Transverse colon (tissue), 4 donors: ENCODE measurements at places on chromosomes 3 and 15.

DNA sequence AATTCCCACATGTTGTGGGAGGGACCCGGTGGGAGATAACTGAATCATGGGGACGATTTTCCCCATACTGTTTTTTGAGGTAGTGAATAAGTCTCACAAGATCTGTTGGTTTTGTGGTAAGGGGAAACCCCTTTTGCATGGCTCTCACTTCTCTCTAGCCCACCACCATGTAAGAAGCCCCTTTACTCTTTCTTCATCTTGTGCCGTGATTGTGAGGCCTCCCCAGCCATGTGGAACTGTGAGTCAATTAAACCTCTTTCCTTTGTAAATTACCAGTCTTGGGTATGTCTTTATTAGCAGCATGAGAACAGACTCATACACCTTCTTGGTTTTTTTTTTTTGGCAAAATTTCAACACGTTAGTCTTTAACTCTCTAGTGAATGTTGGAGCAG is 18.1 kb downstream of the ARL8B start:
- no peak for DNase-seq

- DNase-seq: no peak
Observed at GRCh38 chr15:66524838-66525237, 19.7 kb downstream of the ZWILCH start.

- DNase-seq: no peak
Observed at GRCh38 chr3:188605231-188605630, 451.3 kb downstream of the LPP start.

DNA sequence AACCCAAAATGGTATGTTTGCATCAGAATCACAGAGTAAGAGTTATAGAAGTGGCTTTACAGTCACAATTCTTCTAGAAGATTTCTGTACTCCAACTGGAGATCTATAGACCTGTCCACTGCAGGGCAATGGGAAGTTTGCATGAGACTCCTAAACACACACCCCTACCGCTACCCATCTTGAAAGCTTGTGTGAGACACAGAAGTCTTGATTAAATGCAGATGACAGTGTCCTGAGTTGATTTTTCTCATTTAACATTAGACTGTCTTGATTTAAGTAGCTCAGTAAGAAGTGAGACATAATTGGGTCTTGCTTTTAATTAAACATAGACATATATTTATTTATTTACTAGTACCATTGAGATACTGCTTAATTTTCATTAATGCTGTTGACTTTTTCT is 54.4 kb downstream of the CD47 start:
- DNase-seq: no peak

GRCh38 chr3:21894459-21895340 is 143.7 kb upstream of the ZNF385D start:
- no peak for DNase-seq

DNA sequence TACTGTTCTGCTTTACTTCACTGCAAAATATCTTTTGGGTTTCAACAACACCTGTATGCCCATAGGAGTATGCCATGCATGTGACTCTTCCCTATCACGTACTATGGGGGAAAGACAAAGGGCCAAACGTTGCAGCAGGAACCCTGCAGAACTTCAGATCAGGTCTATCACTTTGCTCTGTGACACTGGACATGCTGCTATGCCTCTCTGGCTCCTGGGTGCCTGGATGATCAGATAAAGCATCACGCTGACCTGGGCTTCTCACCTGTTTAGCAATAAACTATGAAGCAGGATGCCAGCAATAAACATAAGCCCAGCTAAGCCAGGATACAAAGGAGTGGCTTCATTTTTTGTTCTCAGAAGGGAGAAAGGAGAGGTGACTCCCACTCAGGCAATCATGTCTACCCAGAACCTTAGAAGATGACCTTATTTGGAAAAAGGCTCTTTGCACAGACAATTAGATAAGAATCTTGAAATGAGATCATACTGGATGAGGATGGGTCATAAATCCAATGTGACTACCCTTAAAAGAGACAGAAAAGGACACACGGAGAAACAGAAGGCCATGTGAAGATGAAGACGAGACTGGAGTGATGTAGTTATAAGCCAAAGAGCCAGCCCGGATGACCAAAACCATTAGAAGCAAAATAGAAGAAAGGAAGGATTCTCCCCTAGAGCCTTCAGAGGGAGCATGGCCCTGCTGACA is 19.3 kb downstream of the POMGNT2 start:
- no peak for DNase-seq

- DNase-seq: no peak
Observed at GRCh38 chr3:12155828-12156227, 2.9 kb downstream of the TIMP4 start.

- DNase-seq: no peak
Observed at GRCh38 chr3:48832684-48833083, 15.0 kb downstream of the PRKAR2A start.

DNA sequence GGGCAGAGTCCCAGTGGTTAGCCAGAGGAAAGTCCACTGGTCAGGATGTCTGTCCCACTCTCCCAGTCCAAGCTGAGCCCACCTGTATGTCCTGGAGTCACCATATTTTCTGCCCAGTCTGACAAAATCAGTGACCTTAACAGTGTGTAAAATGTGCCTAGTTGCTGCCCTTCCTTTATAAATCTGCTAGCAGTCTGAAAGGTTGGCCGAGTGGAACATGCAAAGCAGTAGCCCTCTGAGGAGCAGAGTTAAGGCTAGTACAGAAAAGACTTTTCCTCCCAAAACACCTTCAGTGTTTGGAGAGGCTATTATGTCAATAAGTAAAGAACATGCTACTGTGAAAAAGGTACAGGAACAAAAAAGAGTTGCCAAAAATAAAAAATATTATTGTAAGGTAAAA is 15.3 kb downstream of the TTC21A start:
- no peak for DNase-seq

- DNase-seq: no peak
Observed at GRCh38 chr15:100466073-100466472, 62.7 kb downstream of the CERS3 start.

DNA sequence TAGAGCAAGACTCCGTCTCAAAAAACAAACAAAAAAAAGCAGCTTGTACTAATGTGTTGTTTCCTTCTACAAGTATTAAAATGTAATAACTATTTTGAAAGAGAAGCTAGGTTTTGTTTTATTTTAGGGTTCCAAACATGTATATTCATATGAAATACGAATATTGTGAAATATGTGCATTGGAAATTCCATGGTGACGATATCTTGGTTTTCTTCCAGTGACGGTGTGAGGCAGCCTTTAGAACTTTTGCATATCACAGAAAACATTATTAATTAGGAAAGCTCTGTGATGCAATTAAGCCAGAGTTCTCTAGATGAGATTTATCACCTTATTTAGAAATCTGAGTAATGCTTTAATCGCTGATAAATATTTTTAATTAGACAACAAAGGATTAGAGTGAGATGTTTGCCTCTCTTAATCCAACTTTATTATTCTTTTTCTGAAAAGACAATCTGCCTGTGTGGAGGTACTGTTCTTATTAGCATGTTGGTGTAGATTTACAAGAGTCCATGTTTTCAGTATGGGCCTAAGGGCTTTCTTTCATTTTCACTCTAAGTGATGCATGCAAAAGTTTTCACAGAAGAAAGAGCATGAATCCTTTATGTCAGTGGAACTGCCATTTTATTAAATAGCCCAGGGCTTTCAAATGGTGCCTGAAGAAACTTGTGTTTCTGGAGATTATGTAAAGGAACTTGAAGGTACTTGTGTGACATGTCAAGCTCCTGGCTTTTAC is 37.7 kb upstream of the SAMMSON start:
- DNase-seq: no peak

DNA sequence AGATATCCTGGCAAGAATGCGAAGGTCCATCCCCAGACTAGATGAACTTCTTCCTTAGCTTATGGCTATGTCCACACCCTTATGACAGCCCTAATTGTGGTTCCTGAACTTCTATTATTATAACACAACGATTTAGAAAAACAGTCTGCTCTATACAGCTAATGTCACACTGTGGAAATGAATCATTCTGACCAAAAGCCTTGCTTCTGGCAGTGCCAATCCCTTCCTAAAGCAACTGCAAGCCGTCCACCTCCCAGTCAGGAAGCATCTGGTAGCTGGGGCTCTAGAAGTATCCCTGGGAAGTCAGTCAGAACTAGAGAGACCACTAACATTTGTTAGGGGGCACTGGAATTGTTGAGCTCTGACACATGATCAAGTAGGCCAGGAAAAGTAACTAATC is 45.0 kb downstream of the MYO5A start:
- no peak for DNase-seq

GRCh38 chr3:187852842-187853730 is 107.8 kb upstream of the BCL6 start:
- peak; percentile 19 for DNase-seq

GRCh38 chr15:84917452-84917851 is 33.0 kb downstream of the SLC28A1 start:
- DNase-seq: no peak

- DNase-seq: no peak
Observed at GRCh38 chr15:58298879-58299850, 132.6 kb upstream of the LIPC start.

DNA sequence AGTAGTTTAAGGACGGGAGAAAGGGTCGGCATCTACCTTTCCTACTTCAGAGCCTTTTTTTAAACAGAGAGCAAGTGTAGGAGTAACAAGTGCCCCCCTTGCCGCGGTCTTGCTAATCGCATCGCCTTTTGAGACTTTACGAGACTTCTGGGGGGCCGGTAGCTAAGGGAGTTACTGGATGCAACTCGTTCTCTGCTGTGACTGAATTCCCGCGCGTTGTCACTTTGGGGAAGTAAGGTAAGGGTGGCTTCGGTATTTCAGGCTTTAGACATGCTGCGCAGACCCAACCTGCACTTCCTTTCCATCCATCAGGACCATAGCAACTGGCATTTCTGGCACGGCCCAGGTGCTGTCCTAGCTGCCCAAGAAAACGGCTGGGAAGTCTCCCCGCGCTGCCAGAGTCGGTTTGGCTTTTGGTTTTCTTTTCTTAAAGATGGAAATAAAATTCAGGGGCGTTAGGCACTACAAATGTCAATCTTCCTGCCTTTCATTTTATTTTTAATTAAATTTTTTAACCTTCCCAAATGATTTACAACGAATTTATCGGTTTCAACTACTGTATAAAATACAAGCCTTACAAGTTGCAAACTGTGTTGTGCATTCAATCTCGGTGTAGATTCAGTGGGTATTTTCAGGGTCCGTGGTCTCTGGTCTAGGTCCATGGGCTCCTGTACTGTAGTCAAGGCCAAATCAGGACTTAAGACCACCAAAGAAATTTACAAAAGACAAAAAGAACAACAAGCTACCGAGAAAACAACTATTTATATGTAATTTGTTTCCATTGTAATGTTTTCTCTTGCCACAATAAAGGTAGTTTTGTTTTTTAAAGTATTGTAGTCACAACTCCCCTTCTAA is 3.5 kb downstream of the MECOM start:
- DNase-seq: no peak

- DNase-seq: no peak
Observed at GRCh38 chr3:23421811-23422516, 218.8 kb downstream of the UBE2E2 start.

GRCh38 chr3:52472239-52473000 is 17.0 kb downstream of the NISCH start:
- no peak for DNase-seq

- DNase-seq: no peak
Observed at GRCh38 chr15:29138260-29138659, 131.4 kb downstream of the NSMCE3 start.

GRCh38 chr15:45796433-45796832 is 161.6 kb downstream of the SQOR start:
- peak; percentile 23 for DNase-seq

- DNase-seq: no peak
Observed at GRCh38 chr3:146187334-146187950, 26.5 kb upstream of the PLOD2 start.

GRCh38 chr3:112074616-112075497 is 11.3 kb upstream of the C3orf52 start:
- DNase-seq: peak; percentile 60

- no peak for DNase-seq
Observed at GRCh38 chr3:28788571-28788970, 439.9 kb upstream of the AZI2 start.

DNA sequence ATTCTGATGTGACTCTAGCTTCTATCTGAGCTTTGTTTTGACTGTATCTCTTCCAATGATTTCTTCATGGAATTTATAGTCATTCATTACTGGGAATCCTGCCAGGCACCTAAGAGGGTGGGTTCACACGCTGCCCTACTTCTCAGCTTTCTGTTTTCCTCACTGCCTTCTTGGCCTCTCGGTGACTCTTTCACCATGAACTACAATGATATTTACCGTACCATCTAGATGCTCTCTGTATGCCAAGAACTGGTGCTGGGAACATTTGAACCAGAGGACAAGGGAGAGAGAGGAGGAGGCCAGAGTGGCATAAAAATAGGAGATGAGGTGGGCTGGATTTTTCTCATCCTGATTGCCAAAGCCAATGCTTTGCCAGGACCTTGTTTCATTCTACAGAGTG is 280.0 kb upstream of the P2RY1 start:
- no peak for DNase-seq

- DNase-seq: no peak
Observed at GRCh38 chr3:132593241-132593946, 3.7 kb upstream of the ACKR4 start.

DNA sequence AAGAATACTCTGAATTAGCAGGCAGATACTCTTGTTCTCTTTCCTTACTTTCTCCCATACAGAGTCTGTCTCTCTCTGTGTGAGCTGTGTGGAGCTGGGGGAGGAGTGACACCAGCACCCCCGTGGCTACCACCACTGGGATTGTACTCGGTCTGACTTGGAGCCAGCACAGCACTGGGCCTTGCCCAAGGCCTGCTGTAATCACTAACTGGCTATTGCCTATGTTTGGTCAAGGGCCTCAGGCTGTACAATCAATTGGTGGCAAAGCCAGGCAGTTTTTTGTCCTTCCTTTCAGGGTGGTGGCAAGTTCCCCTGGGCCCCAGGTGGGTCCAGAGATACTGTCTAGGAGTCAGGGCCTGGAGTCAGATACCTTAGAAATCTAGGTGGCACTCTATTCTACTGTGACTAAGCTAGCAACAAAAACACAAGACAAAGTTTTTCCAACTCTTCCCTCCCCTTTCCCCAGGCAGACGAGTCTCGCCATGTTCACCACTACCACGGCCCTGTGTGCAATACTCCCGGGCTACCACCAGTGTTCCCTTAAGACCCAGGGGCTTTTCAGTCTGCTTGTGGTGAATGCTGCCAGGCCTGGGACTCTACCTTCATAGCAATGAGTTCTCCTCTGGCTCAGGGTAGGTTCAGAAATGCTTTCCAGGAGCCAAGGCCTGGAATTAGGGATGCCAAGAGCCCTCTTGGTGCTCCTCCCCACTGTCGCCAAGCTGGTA is 151.8 kb downstream of the KCNAB1 start:
- no peak for DNase-seq

- no peak for DNase-seq
Observed at GRCh38 chr3:69322158-69322509, 63.8 kb downstream of the FRMD4B start.

GRCh38 chr3:120875989-120876388 is 32.0 kb upstream of the STXBP5L start:
- no peak for DNase-seq

DNA sequence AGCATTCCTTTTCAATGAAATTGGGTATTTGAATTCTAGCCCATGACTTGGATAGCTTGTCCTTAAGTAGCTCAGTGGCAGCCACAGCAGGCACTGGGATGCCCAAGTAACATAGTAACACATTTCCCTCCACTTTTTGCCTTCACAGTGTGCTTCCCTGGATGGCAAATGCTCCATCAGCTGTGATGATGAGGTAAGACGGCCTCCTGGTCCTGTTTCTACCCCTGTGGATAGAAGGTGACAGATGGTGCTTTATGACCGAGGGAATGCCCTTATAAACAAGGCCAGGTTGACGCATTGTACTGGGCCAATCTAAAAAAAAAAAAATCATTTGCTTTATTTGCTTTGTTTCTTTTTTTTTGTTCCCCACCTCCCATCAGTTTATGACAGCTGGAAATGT is 41.8 kb upstream of the LRTM1 start:
- no peak for DNase-seq
